ENCODE measurements at places on chromosomes 12 and 14. TPM values are rescaled to one million over a fixed set of nuclear protein-coding genes. Genes with fewer than 3 reads are reported as not detected.

The TNS2 gene
- total RNA-seq = 11.7 TPM

The POMT2 gene
- total RNA-seq = 30.1 TPM

The TROAP gene
- 82.7 TPM for total RNA-seq

The SLC10A1 gene
- total RNA-seq = not detected

The APEX1 gene
- total RNA-seq = 262 TPM

The IRAK3 gene
- total RNA-seq = 0.05 TPM

The ZFHX2 gene
- total RNA-seq = 1.5 TPM

The CIROP gene
- total RNA-seq = not detected

The GNPNAT1 gene
- 49.2 TPM for total RNA-seq

The ADAM21 gene
- not detected for total RNA-seq

The TAS2R9 gene
- not detected for total RNA-seq

The GSC gene
- 0.29 TPM for total RNA-seq

The GALNT8 gene
- not detected for total RNA-seq

The HCAR1 gene
- total RNA-seq = 0.06 TPM

The SLC35E3 gene
- 16.5 TPM for total RNA-seq

The APAF1 gene
- 11.4 TPM for total RNA-seq

The TMCC3 gene
- total RNA-seq = 1.0 TPM

The SLC38A4 gene
- not detected for total RNA-seq

The DEGS2 gene
- total RNA-seq = 2.4 TPM

The ACTR6 gene
- total RNA-seq = 27.1 TPM

The ANAPC7 gene
- 59.3 TPM for total RNA-seq

The KRT78 gene
- total RNA-seq = not detected

The ADAM20 gene
- total RNA-seq = not detected

The GALNT16 gene
- 3.6 TPM for total RNA-seq

The KLRC3 gene
- not detected for total RNA-seq

The NFYB gene
- 33.1 TPM for total RNA-seq

The RERGL gene
- total RNA-seq = not detected

The NTN4 gene
- 59.8 TPM for total RNA-seq

The KRT86 gene
- 30.3 TPM for total RNA-seq

The MDGA2 gene
- not detected for total RNA-seq

The CPNE6 gene
- not detected for total RNA-seq

The CALM1 gene
- total RNA-seq = 342 TPM

The TAS2R7 gene
- total RNA-seq = not detected

The OR10P1 gene
- total RNA-seq = not detected

The RNU6-7 gene
- not detected for total RNA-seq

The FBLN5 gene
- 2.5 TPM for total RNA-seq

The TOMM20L gene
- not detected for total RNA-seq

The RAD51AP1 gene
- total RNA-seq = 21.7 TPM

The MMP19 gene
- total RNA-seq = 0.13 TPM

The PSMC1 gene
- total RNA-seq = 227 TPM

The ST8SIA1 gene
- total RNA-seq = 0.11 TPM

The SELPLG gene
- 0.94 TPM for total RNA-seq

All from A549 treated with DMSO at 1 μM for 4 hours (cell line).